ENCODE measurements at places on chromosomes 3 and 15.

- no peak for DNase-seq
Measured at GRCh38 chr3:171838218-171838720, 4.9 kb upstream of the TMEM212 start.

- no peak for DNase-seq
Measured at GRCh38 chr15:73082812-73083211, 30.5 kb downstream of the NEO1 start.

GRCh38 chr15:51967583-51967982, 4.0 kb downstream of the LEO1 start:
- DNase-seq, result no peak

- DNase-seq, result no peak
Measured at GRCh38 chr3:194871864-194872668, 186.4 kb downstream of the FAM43A start.

DNA sequence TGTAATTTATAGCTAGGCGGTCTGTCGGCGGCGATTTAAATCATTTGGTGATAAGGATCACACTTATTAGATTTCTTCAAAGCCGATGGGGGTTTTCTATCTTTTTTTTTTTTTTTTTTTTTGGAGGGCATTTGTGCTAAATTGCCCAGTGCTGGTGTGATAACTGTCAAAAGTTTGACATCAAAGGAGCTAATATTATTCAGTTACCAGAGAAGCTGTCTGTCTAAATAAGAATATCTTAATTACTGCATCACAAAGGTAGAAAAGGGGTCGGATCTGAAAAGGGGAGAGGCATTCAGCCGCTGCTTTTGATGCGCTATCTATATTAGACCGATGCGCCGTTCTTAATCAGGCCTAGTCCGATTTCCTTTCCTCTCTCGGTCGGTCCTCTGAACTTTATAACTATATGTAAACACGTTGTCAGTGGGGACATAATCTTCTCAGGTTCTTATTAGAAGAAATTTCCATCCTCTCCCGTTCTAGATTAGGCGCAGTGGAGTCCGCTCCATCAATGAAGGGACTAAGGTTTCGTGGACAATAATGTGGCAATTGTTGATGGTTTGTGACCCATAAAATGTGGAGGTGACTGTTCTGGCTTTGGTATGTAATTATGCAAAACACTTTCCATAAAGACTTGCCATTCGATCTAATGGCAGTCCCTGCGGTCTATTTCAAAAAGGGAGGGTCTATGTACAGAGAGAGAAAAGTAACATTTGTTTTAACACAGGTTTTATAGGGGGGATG, 31.7 kb downstream of the NR2F2 start:
- DNase-seq, result no peak

DNA sequence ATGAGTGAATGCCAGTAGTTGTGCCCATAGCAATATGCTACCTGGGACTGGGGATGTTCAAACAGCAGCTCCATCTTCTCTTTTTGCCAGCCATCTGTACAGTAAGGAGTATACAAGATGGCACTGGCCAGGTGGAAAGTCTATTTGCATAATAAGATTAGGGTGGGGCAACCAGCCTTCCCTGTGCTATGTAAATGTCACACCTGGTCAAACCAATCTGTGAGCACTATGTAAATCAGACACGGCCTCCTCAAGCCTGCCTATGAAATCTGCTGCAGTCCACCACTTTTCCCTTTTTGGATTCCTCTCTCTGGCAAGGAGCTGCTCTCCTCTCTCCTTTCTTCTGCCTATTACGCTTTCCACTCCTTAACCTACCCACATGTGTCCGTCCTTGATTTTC, 53.0 kb downstream of the C3orf80 start:
- no peak for DNase-seq

GRCh38 chr3:45056608-45057301, 30.7 kb downstream of the CLEC3B start:
- DNase-seq, result no peak

- no peak for DNase-seq
Measured at GRCh38 chr3:23256741-23257435, 53.8 kb downstream of the UBE2E2 start.

GRCh38 chr15:65309882-65310418, 5.5 kb downstream of the RNU5B-1 start:
- DNase-seq, result no peak

GRCh38 chr15:79169526-79170133, 79.0 kb upstream of the RASGRF1 start:
- DNase-seq, result no peak

- no peak for DNase-seq
Measured at GRCh38 chr3:42589382-42590109, 1.1 kb upstream of the SS18L2 start.

- DNase-seq, result no peak
Measured at GRCh38 chr3:193874512-193874911, 261.4 kb upstream of the HES1 start.

- no peak for DNase-seq
Measured at GRCh38 chr15:51576911-51577500, 45.6 kb downstream of the DMXL2 start.

- no peak for DNase-seq
Measured at GRCh38 chr3:25166016-25166415, 262.0 kb upstream of the RARB start.

DNA sequence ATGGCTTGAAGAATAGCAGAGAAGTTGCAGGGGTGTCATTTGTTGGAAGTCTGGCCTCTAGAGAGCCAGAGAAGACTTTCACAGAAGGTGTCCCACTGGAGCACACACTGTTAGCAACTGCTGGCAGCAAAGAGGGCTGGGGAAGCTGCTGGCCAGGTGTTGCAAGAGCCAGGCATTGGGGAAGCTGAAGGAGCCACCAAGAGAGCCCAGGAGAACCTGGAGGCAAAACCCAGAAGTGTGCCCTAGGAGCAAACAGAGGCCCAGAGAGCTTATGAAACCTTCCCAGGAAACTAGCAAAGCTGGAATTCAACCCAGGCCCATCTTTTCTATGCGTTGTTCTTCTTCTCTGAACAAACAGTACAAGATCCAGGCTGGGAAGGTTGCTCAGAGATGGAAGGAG, 132.7 kb upstream of the TRIM42 start:
- DNase-seq, result no peak

- DNase-seq, result no peak
Measured at GRCh38 chr15:63015618-63016017, 26.9 kb upstream of the TPM1 start.

All from esophagus squamous epithelium (tissue), 5 donors.